ENCODE measurements at places on chromosomes 16 and 17.

DNA sequence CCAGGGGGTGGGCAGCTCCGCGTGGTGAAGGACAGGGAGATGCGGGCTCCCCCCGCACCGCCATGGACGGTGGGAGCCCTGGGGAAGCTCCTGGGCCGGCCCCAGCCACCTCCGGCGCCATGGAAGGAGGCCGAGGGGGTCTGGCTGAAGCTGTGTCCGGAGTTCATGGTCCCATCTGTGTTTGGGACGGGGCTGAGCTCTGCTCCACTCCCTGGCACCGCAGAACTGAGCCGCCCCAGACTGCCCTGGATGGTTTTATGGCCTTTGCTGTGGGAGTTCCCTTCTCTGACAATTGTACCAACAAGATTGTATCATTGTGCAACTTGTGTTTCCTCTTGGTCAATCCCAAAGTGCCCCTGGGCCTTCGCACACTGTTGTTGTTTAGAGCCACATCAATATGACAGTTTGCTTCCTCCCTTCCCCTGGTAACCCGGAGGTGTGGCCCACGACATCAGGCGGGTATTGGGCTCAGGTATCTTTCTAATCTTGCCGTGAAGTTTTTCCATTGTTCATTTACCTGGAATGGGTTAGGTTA is 942 bp downstream of the KRT23 start:
- no peak for DNase-seq

DNA sequence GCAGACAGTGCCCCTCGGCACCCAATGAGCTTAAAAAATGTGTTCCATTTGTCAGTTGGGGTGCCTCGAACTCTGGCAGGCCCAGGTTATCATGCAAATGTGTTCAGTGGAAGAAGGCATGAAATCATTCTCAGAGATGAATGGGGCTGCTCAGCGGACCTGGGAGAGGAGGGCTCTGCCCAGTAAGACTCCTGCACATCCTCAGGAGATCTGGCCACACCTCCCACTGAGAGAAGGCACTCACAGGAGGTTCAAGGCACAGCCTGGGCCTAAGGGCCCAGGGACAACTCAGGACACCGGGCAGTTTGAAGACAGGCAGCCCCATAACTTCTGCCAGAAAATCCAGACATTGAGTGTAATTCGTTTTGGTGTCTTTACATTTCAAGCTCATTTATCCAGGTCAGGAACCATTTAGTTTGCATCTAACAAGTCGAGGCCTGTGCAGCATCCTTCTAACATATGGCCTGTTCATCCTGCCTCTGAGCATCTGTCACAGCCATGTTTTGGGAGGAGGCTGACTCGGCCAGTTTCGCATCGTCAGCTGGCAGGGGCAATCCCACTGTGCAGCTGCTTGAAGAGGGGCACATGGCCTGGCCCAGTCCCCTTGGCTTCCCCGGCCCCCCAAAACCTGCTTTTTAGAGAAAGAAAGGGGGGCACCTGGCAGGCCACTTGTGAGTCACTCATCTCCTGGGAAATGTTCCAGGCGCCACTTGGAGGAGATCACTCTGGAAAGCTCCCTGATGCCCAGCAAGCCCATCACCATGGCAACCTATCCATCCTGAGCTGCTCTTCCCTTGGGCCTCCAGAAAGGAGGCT is 31.2 kb upstream of the BCAR1 start:
- no peak for DNase-seq

DNA sequence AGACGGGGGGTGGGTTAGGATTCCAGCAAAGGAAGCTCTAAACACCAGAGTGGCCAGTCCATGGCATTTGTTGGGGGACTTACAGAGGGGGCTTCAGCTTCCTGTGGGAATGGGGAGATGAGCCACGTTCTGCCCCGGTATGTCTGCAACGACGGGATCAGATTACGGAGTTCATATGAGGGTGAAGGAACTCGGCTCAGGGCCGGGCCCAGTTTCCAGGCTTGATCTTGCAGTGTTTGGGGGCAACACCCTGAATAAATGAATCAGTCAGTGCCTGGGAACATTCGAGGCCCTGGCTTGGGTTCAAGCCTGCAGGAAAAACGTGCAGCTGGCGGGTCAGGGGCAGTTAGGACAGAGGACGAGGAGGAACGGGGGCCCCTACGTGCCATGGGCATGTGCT is 54.0 kb downstream of the JPH3 start:
- no peak for DNase-seq

- no peak for DNase-seq
Observed at GRCh38 chr17:44402564-44403172, 13.2 kb upstream of the ITGA2B start.

GRCh38 chr16:67537270-67537635 is 8.6 kb downstream of the RIPOR1 start:
- peak; percentile 42 for DNase-seq

- peak; percentile 20 for DNase-seq
Observed at GRCh38 chr17:51119415-51120356, 982 bp downstream of the SPAG9 start.

- DNase-seq: peak; percentile 38
Observed at GRCh38 chr16:54373534-54374520, 87.2 kb upstream of the IRX3 start.

DNA sequence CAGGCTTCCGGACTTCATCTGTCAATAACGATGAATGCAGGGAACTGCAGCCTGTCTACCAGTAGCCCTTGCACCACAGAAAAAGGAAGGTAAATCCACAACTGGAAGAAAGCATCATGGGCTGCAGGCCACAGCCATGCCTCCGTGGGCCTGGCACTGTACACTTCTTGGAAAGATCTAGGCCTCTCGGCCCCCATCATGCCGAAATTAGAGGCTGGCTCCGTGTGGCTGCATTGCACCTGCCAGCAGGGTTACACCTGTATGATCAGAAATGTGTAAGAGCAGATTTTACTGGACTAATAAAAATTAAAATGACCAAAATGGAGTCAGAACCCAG is 52.2 kb downstream of the SDK2 start:
- no peak for DNase-seq

- no peak for DNase-seq
Observed at GRCh38 chr17:8518850-8519249, 83.2 kb downstream of the NDEL1 start.

GRCh38 chr17:57343717-57344116 is 87.4 kb downstream of the MSI2 start:
- no peak for DNase-seq
